ENCODE measurements at places on chromosomes 3 and 15.
A peak's percentile ranks its signal among the peaks of the same experiment; 100 is the strongest.

DNA sequence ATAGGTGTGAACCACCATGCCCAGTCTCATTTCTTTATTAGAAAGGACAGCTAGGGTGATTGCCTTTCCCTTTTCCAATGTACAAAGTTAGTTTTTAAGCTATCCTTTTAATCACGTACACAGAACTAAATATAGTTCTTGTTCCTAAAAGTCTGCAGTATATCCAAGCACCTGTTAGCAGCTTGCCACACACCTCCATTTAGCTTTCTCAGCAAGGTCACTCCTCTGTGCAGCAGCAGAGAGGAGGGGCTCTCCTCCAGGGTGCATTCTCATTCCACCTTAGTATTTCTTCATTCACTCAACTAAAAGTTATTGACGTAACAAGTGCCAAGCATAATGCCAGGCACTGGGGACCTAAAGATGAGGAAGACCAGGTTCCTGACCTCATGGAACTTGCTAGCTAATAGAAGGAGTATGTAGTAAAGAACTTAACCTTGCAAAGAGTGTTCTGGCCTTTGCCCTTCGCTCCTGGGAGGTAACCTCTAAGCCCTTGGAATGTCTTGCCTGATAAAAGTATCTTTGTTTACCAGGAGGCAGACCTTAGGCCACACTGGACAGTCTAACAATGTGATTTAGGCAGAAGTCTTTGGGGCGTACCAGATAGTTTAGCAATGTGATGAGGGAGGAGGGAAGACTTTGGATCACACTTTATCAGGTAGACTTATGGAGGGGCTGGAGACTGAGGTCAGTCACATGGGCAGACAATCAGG is 12.7 kb upstream of the PTPN9 start:
- no peak for DNase-seq

DNA sequence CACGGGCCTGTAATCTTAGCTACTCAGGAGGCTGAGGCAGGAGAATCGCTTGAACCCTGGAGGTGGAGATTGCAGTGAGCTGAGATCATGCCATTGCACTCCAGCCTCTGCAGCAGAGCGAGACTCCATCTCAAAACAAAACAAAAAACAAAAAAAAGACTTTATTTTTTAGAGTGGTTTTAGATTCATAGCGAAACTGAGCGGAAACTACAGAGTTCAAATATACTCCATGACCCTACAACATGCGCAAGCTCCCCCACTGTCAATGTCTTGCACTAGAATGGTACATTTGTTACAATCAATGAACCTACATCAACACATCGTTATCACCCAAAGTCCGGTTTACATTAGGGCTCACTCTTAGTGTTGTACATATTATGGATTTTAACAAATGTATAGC is 2.2 kb upstream of the CRTAP start:
- DNase-seq, result no peak

DNA sequence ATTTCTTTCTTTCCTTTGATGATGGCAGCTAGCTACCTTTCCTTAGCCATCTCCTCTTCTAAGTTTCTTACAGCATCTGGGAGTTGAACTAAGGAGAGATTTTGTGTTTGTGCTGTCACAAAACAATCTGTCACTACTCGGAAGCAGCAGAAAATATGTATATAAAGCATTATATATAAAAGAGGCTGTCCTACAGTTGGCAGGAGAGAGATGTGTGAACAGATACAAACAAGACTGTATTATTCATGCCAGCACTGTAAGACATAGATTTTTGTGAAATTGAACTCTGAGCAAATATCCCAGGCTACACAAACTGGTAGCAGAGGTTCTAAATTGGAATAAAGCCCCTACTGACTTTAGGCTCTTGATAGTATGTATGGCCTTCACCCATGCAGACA is 577.5 kb upstream of the NECTIN3 start:
- DNase-seq, result no peak

- DNase-seq, result no peak
Observed at GRCh38 chr15:54815556-54815955, 381.2 kb downstream of the RSL24D1 start.

GRCh38 chr3:183591881-183592521 is 36.5 kb upstream of the KLHL6 start:
- DNase-seq, result no peak

GRCh38 chr15:91561371-91562100 is 292.0 kb upstream of the SLCO3A1 start:
- peak; percentile 30 for DNase-seq

DNA sequence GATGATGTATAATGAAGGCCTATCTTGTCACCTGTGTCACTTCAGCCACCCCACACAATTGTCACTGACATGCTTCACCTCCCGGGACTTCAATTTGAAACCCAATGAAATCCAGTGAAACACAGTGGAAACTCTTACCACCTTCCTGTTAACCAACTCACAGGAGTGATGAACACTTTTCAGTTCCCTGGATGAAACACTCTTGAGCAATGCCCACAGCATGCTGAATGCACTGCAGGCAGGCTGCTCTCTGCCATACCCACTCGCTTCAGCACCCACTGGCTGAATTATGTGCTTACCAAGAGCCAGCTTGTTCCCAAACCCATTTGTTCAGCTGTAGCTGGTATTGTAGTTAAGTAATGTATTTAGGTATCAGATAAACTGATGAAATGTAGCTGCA is 47.0 kb downstream of the MAP2K1 start:
- DNase-seq, result no peak

- no peak for DNase-seq
Observed at GRCh38 chr3:133077688-133078087, 39.5 kb downstream of the TMEM108 start.
